ENCODE measurements at places on chromosomes 13 and 19.

DNA sequence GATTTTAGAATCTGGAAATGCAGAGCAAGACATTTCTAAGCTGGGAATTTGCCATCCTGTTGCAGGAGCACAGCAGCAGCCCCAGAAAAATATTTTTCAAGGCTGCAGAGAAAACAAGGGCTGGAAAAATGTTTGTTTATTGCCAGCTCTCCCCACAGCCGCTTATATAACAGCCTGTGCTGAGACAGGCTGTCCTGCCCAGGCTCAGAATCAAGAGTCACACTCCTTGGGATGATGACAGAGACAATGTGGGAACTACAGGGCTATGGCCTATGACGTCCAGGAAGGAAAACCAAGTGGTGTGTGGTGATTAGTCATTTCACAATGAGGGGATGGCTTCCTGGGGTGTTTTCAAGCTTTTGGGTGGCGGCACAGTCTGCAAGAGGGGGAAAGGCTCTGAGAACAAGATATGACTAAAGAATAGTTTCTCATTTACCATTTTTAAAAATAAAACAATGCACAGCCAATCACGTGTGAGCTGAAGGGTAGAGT is 136.3 kb upstream of the SERP2 start:
- DNase-seq, result no peak

DNA sequence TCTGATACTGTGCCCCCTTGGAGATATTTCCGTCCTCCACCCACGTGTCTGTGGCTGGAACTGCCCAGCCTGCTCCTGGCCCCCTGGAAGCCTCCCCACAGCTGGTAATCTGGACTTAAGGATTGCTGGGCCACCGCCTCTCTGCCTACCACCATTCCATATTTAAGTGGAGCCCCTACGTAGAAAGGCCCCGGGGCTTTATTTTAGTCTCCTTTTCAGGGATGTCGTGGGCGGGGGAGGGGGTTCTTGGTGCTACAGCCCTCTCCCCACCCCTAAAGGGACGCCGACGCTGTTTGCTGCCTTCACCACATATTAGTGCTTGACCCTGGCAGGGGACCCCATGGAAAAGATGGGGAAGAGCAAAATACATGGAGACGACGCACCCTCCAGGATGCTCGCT is 2.7 kb upstream of the NOP53 start:
- DNase-seq, result no peak

DNA sequence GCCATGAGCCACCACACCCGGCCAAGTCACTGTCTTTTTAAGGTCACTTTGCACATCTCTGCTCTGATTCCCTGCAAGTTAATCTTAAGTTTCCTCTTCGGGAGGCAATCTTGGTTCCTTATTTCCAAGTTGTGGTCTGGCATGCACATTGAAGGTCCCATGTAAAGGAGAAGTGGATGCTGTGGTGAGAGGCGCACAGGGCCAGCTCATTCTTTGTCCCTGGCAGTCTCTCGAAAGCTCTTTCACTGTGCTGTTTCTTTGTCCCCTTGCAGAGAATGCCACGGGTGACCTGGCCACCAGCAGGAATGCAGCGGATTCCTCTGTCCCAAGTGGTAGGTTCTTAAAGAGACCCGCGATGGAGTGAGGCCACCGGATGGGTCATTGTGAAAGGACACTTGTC is 16.4 kb upstream of the C19orf33 start:
- DNase-seq, result no peak

- no peak for DNase-seq
Observed at GRCh38 chr13:35496761-35497386, 20.4 kb upstream of the MAB21L1 start.

DNA sequence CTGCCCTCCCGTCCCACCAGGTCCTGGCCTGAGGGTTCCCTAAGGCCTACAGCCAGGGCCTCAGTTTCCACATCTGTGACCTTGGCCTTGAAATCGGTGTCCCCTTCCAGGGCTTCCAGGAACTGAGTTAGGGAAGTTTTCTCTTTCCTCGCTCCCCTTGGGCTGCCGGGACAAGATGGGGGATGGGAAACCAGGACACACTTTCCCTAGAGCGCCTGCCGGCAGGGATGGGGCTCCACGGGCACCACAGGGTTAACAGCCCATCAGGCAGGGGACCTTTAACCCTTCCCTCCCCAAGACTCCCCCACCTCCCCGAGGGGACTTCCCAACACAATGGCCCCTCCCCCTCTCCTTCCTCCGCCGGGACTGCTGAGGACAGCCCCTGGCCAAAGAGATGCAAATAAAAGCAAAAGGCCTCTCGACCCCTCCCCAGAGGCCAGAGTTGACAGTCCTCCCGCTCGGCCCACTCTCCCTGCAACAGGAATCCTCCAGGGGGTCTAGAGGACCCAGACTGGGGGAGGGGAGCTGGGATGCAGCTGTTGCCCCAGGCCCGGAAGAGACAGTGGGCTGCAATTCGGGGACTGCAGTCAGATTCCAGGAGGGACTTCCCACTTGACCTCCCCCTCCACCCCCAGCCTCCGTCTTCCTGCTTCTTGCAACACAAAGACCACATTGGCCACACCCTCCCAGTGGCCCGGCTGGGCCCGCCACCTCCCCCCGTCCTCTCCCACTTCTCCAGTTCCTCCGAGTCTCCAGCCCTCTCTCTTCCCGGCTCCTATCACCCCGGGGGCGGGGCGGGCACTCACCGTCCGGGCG is 3.4 kb downstream of the BBC3 start:
- DNase-seq, result peak; percentile 79

- DNase-seq, result no peak
Observed at GRCh38 chr13:66159511-66159910, 1070.6 kb downstream of the PCDH9 start.

DNA sequence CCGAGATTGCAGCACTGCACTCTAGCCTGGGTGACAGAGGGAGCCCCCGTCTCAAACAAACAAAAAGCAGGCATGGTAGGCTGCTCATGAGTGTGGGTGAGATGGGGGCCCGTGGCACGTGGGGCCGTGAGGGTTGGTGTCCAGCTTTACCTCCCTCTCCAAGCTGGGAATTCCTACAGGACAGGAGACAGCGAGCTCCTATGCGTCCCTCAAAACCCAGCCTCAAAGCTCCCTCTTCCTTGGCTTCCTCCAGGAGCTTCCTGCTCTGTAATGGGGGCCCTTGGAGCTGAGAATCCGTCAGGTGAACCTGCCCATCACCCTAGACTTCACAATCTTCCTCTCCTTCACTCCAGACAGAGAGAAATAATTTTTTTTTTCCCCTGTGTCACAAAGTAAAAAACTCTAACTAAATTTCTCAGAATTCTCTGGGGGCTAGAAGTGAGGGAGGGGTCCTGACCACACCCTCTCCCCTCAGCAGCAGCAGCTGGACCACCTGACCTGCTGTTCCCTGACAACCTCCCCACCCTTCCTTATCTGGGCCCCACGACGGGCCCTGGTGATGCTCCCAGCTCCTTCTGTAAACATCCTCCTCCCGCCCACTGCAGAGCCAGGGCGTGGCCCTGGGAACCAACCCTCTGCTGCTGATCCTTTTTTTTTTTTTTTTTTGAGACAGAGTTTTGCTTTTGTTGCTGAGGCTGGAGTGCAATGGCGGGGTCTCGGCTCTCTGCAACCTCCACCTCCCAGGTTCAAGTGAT is 22.1 kb upstream of the WDR18 start:
- no peak for DNase-seq

DNA sequence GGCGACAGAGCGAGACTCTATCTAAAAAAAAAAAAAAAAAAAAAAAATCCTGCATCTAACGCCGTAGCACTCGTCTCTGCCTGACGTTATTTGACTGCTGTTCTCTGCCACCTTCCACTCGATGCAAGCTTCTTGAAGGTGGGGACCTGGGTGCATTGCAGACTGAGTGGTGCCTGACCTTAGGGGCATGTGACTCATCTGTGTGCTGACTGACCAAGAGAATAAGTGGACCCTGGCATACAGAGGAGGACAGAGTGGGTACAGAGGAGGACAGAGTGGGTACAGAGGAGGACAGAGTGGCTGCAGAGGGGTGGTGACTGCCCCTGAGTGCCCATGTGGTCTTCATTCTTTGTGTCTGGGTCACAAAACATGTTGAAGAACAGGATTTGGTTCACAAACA is 7.6 kb downstream of the WTIP start:
- DNase-seq, result no peak

GRCh38 chr13:99724633-99725517 is 223.6 kb downstream of the TM9SF2 start:
- DNase-seq, result no peak

DNA sequence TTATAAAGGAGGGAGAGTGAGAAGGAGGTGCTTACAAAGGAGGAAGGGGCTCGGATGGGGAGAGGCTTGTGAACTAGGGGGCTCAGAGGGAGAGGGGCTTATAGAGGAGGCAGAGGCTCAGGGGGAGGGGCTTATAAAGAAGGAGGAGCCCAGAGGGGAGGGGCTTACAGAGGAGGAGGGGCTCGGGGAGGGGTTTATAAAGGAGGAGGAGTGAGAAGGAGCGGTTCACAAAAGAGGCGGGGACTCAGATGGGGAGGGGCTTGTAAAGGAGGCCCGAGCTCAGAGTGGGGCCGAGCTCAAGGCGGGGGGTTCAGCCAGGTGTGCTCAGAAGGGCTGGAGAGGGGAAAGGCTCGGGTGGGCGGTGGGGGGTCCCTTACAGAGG is 500 bp downstream of the SMIM24 start:
- peak; percentile 72 for DNase-seq

GRCh38 chr13:97561182-97561581 is 127.2 kb downstream of the RAP2A start:
- no peak for DNase-seq

- no peak for DNase-seq
Observed at GRCh38 chr19:41758846-41759245, 3.5 kb downstream of the CEACAM6 start.

DNA sequence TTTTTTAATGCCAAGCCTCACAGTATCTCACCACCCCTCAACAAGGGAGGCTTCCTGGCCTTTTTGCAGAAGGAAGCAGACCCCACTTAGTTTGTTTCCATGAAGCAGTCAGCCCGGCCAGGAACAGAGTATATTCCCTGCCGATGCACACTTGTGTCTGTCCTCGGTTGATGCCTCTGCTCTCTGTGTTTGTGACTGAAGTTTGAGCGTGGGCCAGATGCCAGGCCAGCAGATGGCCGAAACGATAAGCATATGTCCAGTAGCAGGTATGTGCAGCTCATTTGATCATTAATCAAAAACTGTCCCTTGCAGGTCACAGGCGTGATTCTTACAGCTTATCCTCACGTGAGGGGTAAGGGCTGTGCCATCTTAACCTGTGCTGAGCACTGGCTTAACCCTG is 144.0 kb downstream of the IRS2 start:
- DNase-seq, result no peak

DNA sequence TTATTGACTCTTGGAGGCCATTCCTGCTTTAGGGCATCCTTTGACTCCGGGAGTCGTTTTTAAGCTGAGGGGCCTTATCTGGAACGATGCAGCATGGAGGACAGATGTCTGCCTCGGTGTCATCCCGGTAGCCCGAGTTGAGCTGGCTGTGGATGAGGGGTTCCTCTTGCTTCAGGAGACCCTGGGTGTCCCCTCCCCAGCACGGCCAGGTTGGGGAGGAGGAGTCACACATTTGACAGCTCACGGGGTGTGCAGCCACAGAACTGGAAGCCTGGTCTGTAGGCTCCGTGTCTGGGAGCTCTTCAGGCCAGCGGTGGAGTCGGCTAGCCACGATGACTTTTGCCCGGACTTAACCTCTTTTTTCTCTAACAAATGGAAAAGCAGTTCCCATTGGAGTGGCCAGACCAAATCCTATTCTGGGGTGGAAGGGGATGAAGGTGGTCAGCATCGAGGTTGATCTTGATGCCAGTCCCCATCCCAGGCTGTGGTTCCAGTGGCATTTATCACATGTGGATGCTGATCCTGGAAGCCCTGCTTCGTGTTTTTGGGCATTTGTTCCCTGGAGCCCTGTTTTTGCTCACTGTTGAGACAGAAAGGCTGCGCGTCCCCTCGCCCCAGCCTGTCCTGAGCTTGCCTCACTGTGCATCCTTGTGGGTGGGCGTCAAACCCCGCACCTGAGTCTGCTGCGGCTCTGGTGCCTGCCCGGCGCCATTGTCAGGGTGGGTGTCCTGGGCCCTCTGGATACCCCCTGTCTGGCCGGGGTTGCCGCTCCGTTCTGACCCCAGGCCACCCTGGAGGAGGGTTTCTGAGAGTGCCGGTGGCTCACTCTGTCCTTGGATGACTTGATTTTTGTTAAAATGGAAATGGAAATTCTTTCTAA is 12.0 kb downstream of the TFDP1 start:
- DNase-seq, result no peak

DNA sequence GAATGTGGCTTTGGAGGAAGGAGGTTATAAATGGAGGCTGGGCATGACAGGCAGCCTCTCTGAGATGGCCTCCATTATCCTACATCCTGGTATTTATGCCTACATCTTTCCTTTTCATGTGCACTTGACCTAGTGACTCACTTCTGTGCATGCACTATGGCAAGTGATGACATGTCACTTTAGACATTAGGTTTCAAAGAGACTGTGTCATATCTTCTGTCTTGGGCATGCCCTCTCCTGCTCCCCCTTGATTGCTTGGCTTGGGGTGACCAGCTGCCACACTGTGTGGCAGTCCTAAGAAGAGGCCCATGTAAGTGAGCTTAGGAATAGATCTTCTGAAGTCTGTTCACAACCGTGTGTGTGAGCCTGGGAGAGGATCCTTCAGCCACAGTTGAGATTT is 472.8 kb downstream of the FGF9 start:
- no peak for DNase-seq

DNA sequence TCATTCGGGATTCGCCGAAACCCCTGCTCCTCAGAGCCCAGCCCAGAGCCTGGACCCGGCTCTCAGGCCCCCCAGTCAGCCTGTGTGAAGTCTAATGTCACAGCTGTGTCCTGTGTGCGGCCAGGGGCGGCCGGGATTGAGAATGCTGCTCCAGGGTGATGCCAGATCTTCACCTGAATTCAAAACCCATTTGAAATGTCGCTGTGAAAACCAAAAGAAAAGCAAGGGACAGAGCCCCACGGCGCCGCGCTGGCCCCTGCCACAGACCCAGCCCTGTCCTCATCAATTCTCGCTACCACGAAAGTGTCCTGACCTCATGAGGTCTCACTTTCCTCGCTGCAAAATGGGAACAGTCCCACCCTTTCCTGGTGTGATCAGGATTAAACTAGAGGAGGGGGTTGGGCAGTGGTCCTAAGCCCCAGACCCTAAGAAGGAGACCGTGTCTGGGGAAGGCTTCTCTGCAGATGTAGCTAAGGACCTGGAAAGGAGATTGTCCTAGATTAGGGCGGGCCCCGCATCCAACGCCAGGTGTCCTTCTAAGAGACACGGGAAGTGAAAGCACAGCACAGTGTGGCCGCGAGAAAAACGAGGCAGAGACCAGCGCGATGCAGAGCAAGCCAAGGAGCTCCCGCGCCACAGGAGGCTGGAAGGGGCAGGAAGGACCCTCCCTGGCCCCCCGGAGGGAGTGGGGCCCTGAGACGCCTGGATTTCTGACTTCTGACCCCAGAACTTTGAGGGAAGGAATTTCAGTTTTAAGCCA is 34.0 kb upstream of the SPACA7 start:
- DNase-seq, result no peak

GRCh38 chr13:101845245-101846020 is 393.0 kb downstream of the ITGBL1 start:
- DNase-seq, result no peak

DNA sequence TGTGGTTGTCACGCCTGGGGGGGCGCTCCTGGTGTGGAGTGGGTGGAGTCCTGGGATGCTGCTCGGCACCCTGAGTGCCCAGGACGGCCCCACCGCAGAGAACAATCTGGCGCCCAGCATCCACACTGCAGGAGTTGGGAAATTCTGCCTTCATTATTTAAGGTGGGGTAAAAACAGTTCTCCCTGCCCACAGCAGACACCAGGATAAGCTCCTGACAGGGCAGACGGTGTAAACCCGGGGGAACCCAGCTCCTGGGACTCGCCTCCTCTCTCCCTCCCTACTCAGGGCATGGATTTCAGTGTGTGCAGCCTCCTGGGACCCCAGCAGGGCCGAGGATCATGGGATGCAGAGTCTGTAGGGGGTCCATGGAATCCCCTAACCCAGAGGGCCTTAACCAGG is 7.7 kb upstream of the WDR18 start:
- DNase-seq, result no peak

- DNase-seq, result no peak
Observed at GRCh38 chr19:12995596-12996405, 526 bp downstream of the NFIX start.

All from iPS-NIHi11 (cell line).